SK-N-MC (cell line): ENCODE measurements at places on chromosomes 4 and X.

- DNase-seq, result no peak
Observed at GRCh38 chr4:76301068-76301774, 5.3 kb upstream of the STBD1 start.

DNA sequence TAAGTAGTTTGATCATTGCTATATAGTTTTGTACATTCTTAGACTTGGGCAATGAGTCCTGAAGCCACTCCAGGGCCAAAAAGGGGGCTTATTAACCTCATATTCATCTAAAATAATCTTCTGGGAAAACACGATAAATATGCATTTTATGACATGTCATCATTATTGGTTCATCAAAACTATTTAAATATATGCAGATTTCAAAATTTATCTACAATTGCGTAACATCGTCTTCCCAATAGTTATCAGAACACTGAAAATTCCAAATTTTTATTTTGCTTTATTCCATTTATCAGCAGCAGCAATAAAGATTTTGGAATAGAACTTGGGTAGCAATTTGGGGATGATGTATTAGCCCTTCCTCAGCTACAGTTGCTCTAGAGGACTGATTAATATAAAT is 550.0 kb downstream of the IQCM start:
- DNase-seq, result no peak

- no peak for DNase-seq
Observed at GRCh38 chr4:104868533-104868932, 278.1 kb upstream of the TET2 start.

DNA sequence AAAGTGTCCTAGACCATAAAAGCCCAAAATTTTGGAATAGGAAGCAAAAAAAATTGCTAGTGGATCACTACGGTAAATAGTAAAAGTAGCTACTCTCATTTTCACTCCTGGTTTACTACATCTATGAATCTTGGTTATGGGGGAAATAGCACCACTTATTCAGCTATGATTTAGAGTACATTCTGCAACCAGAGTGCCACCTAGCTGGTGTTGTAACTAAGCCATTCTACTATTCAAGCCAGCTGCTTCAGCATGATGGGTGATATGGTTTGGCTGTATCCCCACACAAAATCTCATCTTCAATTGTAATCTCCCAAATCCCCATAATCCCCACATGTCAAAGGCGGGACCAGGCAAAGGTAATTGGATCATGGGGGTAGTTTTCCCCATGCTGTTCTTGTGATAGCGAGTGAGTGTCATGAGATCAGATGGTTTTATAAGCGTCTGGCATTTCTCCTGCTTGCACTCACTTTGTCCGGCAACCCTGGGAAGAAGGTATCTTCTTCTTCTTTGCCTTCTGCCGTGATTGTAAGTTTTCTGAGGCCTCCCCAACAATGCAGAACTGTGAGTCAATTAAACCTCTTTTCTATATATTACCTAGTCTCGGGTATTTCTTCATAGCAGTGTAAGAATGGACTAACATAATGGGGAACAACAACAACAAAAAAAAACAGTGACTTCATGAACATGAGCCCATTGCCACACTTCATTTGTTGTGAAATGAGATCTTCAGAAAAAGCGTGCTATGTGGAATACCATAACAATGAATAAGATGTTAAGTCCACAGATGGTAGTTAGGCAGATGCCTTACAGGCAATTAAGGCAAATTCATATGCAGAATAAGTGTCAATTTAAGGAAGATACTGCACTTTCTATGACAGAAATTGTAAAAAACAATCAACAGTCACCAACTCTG is 280.1 kb downstream of the PABPC4L start:
- DNase-seq, result no peak

- DNase-seq, result no peak
Observed at GRCh38 chr4:142815834-142816233, 30.3 kb downstream of the INPP4B start.

DNA sequence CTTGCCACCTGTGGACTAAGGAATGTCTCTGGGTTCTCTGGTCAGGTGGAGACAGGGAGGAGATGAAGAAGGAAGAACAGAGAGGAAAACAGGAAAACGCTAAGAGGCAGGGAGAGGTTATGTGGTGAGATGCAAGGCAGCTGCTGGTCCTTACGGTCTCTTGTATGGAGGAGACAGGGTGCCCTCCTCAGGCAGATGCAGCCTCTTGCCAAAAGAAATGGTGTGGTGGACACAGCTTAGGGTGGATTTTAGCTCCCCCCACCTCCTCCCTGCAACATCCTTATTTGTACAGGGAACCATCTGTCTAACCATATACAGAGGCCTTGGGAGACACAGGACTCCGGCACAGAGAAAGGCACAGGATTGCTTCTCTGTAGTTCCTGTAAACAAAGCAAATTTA is 9.7 kb downstream of the OCIAD2 start:
- no peak for DNase-seq

DNA sequence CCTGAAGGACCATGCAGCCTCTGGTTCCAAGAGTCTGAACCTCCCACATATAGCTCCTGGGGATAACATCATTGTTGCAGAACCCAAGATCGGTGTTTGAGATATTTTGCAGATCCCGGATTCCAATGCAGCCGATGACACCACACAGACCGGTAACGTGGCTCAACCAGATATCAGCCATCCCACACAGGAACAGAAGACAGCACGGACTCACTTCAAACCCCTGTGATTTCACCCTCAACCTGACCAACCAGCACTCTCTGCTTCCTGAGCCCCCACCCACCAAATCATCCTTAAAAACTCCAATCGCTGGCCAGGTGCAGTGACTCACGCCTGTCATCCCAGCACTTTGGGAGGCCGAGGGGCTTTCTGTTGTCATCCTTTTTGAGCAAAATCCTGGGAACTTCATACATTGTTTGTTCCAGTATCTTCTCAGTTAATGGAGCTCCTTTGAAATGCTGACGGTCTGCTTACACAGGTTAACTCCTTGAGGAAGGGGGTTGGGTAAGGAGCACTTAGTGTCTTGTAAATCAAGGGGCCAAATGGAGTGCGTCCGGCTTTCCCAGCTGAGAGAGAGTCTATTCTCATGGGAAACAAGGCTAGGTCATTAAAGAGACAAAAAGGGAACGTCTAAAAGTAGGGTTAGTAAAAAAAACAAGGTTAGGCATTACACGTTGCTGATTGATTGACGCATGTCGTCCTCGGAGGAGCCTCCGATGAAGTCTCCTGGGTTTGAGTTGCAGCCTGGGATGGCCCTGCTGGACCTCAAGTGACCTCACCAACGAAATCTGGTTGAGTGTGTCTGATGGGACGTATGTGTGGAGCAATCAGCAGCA is 230.4 kb downstream of the CRLF2 start:
- DNase-seq, result no peak

DNA sequence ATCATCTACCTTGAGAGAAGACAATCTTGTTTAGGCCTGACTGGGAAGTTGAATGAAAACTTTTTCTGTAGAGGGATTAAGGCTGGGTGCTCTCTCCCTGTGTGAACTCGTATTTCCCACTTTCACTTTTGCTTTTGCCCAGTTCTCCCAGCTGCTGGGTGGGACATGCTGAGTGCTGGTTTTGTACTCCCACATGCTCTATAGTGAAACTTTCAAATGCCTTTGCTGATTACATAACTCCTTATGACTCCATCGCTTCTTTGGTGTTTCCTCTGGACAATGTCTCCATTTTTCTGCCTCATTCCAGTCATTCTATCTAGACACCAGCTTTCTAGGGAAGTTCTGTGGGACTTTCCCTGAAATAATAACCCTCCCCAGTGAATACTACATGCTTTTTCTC is 100.5 kb downstream of the CLNK start:
- no peak for DNase-seq

- no peak for DNase-seq
Observed at GRCh38 chr4:169658975-169659715, 38.8 kb downstream of the CLCN3 start.

DNA sequence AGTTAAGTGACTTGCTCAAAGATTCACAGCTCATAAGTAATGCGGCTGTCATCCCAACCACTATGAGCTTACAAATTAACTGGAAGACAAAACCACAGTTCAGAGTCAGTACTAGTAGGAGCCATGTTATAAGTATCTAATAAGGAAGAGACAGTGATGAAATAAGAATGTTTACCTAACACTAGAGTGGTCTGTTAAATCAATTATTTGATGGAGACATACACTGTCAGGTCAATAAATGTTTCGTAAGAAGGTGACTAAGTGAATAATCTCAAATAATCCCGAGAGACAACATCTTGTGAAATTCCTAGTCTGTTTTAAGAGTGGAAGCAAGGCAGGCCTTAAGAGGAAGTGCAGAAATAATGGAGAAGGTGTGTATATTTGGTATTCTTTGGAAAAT is 25.8 kb upstream of the AMELX start:
- DNase-seq, result no peak

- DNase-seq, result no peak
Observed at GRCh38 chr4:125440814-125441213, 126.1 kb downstream of the FAT4 start.

DNA sequence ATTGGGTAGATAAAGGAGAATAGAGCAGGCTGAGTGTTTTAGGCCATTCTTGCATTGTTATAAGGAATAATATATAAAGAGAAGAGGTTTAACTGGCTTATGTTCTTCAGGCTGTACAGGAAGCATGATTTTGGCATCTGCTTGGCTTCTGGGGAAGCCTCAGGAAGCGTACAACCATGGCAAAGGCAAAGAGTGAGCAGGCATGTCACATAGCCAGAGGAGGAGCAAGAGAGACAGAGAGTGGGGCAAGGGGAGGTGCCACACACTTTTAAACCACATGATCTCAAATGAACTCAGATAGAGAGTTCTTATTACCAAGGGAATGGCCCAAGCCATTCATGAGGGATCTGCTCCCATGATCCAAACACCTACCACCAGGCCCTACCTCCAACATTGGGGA is 4.4 kb upstream of the METTL14 start:
- no peak for DNase-seq

DNA sequence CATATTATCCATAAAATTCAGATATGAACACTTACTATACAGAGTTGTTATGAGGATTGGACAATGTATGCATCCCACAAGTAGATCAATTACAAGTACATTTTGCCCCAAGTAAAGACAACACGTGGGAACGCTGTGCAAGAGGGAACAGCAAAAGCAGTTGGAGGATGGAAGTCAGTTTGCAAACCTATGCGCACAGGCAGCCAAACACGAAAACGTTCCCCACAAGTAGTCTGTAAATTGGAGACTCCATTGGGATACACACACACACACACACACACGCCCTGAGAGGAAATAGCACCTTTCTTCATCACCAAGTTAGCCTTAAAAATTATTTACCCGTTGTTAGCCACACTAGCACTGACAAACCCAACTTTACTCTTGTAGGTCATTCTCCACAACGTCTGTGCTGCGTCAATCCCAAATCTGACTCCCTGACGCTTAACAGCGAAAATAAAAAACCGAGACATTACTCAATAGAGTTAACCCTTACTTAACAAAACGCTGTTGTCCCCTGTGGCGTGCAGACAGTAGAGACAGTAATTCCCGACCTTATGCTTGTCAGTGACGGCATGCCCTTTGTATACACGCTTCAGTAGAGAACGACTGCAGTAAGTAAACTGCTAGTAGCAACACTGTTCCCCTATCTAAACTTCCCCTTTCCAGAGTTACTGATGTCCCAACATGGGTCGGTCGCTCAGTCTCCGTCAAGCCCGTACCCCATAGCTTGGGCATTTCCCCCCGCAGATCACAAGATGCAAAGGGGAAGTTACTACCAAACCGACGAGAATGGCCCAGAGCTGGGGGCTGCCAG is 730 bp downstream of the MANBA start:
- no peak for DNase-seq
